ENCODE measurements at places on chromosomes 6 and 20. TPM values are rescaled to one million over a fixed set of nuclear protein-coding genes. Genes with fewer than 3 reads are reported as not detected.

DNA sequence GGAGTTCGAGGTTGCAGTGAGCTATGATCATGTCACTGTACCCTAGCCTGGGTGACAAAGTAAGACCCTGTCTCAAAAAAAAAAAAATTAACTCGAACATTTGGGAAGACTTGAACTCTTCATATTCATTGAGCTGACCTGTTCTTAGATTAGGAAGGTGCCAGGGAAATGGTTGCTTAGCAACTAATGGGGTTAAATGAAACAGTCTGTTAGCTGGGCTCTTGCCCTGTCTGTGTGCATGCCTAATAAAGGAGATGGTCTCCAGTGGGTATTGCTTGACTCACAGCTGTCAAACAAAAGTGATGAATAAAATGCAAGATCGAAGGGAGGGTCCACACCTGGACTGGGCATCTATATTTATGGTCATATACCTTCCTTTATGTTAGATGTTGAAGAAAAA, 101.8 kb downstream of the KLHL32 start:
- H3K4me3 ChIP-seq = no peak overlapping the region
- H3K27me3 ChIP-seq = no peaks in the 10 kb centered on the region
- DNase-seq = no peak
- no peaks in the 10 kb centered on the region for H3K4me1 ChIP-seq

DNA sequence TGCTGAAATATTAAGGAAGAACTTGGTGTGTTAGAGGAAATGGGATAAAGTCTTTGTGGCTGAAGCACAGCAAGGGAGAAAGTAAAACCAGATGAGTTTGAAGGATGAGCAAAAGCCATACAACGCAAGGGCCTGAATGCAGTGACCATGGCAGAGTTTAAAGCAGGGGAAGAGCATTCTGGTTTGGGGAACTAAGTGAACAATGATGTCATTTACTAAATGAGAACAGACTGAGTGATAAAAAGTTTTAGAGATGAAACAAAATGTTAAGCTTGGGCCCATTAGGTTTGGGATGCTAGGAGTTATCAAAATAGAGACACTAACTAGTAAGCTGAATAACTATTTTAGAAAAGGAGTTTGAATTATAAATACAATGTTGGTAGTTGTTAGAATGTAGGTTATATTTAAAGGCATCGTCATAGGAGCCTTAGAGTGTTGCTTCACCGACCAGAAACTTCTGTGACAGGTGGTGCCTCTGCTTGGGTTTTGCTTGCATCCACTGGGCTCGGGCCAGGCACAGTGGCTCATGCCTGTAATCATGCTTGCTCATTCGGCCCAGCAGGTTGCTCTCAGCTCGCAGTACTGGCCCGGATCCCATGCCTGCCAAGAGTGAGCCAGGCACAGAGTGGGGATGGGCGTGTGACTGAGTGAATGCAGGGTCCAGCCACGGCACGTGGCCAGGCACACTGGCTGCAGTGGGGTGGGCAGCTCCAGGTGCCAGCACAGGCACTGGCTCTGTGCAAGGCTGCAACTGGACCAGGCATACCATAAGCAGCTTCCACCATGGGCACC, 37.4 kb upstream of the OPRM1 start:
- DNase-seq = no peak
- H3K4me3 ChIP-seq = no peak overlapping the region
- H3K27me3 ChIP-seq = no peaks in the 10 kb centered on the region
- no peaks in the 10 kb centered on the region for H3K4me1 ChIP-seq
- no peaks in the 10 kb centered on the region for H3K36me3 ChIP-seq

DNA sequence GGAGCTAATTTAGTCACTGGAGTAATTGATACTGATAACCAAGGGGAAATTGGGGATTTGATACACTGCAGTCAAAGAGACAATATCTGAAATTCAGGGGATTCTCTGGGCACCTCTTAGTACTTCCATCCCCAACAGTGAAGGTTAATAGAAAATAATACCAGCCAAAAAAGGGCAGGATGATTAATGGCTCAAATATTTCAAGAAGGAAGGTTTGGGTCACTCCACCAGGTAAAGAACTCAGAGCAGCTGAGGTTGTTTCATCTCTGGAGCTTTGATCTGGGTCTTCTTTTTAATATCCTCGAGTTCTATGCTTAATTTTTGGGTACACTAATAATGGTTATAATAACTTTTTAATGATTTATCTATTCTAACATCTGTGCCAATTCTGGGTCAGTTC, 70.8 kb downstream of the CDKAL1 start:
- H3K4me1 ChIP-seq = peaks cover 6% of the 10 kb centered on the region
- no peak overlapping the region for H3K4me3 ChIP-seq
- H3K36me3 ChIP-seq = no peaks in the 10 kb centered on the region
- no peak for DNase-seq

DNA sequence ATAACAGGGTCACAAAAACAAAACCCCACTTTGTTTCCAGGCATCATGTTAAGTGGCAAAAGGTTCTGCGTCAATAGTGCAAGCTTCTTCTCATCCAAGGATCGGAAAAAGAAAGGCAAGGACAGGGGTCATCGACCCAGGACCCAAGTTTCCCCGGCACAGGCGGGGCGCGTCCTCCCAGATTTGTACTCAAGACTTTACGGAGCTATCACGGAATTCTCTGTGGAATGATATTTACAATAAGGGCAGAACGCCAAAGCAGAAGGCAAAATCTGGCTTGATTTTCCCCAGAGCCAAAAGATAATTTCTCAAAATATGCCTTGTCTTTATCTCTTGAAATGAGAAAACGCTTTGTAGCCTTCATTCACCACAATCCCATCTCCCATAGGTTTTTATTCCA, 25.5 kb downstream of the PDE10A start:
- H3K36me3 ChIP-seq = no peaks in the 10 kb centered on the region
- H3K27ac ChIP-seq = no peak overlapping the region
- H3K4me3 ChIP-seq = no peak overlapping the region
- H3K27me3 ChIP-seq = no peaks in the 10 kb centered on the region
- H3K4me1 ChIP-seq = no peaks in the 10 kb centered on the region
- no peak for DNase-seq

DNA sequence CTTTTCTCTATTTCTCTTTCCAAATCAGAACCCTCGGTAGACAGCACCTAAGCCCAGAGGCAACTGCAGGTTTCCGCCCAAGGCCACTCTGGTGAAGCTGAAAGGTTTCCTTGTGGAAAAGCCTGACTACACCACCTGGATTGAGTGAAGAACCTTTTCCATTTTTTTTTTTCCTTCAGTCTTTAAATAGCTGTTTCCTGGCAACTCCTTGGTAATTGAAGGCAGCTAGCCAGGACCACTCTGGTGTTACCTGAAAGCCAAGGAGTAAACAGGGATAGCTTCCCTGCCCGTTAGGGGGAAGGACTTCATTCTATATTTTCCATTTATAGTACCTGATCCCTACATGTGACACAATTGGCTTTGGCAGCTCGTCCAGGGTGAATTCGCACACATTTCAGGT, 1238.4 kb downstream of the GRIK2 start:
- H3K4me1 ChIP-seq = no peaks in the 10 kb centered on the region
- no peak overlapping the region for H3K4me3 ChIP-seq
- H3K27me3 ChIP-seq = no peaks in the 10 kb centered on the region

DNA sequence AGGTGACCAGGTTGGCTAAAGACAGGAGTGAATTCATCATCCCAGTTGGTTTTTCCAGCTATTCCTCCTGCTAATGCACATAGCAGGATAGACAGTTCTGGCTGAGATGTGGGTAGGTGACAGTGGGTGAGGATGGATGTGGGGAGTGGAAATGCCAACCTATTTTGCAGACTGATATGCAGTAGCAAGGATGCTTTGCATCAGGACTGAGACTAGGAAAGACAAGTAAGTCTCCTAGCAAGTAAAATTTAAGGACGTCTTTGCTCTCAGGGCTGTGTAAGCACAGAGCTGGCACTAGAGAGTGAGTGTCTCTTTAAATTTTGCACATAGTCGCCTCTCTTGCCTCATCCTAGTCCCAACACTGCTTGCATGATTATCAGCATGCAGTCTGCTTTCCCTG, 368.1 kb upstream of the PLCB4 start:
- H3K36me3 ChIP-seq = no peaks in the 10 kb centered on the region
- H3K4me1 ChIP-seq = no peaks in the 10 kb centered on the region
- no peaks in the 10 kb centered on the region for H3K27me3 ChIP-seq
- no peak overlapping the region for H3K4me3 ChIP-seq
- no peak for DNase-seq

BEND6 gene
- polyA plus RNA-seq = 0.87 TPM

NKX2-4 gene
- not detected for polyA plus RNA-seq

GPR6 gene
- polyA plus RNA-seq = 0.21 TPM

GPSM3 gene
- 5.4 TPM for polyA plus RNA-seq

Data from pancreas (tissue), 10 donors.